ENCODE measurements at places on chromosomes 1 and 21.

DNA sequence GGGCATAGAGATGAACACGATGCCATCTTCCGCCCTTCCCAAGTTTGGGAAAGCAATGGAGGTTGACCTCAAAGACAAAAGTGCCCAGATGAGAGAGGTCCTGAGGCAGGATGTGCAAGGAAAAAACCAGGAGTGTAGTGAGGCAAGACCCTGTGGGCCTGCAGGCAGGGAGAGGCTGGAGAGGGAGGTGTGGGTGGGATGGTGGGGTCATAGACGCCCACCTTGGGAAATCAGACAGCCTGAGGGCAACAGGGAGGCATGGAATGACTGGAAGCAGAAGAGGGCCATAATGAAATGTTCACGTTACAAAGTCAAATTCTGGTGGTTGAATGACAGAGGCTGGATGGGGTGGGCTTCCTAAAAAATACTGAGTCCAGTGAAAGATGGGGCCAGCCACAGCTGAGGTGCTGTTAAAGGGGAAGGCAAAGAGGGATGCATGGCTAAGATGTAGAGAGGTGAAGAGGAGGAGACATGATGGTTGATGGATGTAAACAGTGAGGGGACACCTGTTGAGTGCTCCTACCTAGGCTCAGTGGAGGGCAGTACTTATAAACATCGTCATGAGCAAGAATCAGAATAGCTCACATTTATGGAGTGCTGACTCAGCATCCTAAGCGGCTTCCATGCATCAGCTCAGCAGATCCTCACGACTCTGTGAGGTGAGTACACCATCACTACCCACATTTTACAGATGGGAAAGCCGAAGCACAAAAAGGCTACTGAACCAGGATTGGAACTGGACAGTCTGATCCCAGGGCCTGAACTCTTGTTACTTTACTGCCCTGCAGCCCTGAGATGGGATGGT lies 42.0 kb downstream of the GRIK3 start:
- no peak for DNase-seq

- DNase-seq: no peak
Observed at GRCh38 chr1:206068314-206068713, 15.3 kb downstream of the RHEX start.

GRCh38 chr1:235213752-235214151 lies 52.7 kb upstream of the RBM34 start:
- DNase-seq: no peak

DNA sequence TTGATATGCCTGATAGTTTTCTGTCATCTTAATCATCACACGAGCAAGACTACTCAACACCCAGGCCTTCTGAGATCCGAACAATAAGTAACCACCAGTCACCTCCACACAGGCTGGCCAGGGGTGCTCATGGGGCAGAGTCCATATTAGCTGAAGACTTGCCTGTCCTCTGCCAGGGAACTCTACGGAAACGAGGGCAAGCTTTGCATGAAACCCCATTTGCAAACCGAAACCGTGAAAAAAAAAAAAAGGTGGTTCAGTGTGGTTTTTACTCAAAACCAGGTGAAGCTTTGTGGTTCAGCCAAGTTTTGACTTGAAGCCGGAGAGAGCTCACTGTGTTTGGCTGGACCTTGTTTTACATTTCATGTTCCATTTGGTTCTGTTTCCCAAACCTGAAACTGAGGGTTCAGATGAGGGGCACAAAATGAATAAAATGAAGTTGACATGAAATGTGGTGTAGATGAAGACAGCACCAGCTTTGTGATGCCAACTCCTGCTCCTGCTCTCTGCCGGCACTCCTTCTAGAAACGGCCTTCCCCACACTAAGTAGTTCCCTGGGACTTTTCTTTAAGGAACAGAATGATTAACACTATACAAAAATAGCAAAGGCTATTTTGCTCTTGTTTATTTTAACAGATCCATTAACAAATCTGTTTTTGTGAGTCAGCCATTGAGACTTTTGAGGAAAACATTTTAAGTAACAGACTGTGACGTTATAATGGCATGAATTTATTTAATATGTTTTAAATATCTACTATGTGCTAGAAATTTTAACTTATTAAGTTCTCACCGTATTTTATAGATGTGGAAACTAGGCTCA lies 74.7 kb downstream of the RUNX1 start:
- DNase-seq: no peak

DNA sequence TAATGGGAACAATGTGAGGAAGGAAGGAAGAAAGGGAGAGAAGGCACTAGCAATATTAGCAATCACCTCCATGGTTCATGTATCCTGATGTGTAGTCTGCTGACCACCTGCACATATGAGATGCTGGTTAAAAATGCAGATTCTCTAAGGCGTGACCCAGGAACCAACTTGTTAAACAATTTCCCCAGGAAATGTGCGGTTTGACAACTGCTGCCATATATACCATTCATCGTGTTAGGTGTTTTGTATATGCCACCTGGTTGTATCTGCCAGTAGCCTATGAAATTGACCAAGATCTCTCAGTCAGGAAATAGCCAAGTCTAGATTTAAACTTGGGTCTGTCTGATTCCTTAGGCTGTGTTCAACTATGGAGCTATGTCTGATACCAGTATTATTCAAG lies 4.1 kb downstream of the SEMA4A start:
- no peak for DNase-seq

GRCh38 chr1:47930210-47930840 lies 66.9 kb downstream of the TRABD2B start:
- DNase-seq: no peak

DNA sequence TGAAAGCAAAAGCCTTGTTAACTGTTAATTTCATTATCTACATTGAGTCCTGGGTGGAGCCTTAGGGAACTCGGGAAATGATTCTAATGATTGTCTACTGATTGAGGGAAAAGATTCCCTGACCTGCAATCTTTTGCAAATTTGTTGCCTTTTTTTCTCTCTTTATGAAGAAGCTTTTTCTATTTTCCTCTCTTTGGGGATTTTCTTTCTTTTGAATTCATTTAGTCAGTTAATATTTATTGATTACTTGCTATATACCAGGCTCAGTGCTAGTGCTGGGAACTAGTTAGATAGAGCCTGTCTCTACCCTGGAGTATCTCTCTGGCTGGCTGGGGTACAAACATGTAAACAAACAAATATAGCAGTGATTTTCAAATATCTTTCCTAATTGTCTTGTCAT lies 71.2 kb upstream of the CACYBP start:
- DNase-seq: no peak

DNA sequence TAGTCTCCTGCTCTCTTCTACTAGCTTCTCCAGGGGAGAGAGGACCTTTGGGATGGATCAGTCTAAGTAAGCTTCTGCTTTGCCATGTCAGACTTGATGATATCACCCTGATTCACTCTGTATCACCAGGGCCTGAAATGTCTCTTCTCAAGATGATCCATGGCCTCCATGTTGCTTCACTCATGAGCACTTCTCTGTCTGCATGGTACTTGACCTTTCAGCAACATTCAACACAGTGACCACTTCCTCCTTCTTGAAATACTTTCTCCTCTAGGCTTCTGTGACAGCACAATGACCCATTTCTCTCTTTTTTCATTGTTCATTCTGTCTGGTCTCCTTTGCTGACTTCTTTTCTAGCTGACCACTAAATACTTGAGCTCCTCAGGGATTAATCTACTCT lies 35.3 kb upstream of the NGF start:
- no peak for DNase-seq

GRCh38 chr1:64396817-64397216 lies 73.1 kb upstream of the CACHD1 start:
- DNase-seq: no peak

GRCh38 chr1:69967245-69967766 lies 238.1 kb downstream of the LRRC40 start:
- DNase-seq: no peak

DNA sequence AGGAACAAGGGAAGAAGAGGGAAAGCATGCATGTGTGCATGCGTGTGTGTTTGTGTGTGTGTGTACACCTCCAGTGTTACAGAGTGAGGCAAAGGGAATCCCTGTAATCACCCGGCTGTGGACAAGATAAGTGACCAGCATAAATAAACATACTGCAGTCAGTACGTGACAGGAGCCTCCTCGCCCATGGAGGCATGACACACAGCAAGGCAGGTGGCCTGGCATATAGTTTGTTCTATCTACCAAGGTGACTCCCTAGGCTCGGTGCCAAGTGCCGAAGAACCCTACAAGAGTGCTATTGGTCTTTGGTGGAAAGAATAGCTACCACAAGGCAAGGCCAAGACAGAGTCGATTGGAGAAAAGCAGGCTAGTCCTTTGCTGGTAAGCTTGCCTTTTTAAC lies 31.7 kb upstream of the HEATR1 start:
- DNase-seq: no peak

DNA sequence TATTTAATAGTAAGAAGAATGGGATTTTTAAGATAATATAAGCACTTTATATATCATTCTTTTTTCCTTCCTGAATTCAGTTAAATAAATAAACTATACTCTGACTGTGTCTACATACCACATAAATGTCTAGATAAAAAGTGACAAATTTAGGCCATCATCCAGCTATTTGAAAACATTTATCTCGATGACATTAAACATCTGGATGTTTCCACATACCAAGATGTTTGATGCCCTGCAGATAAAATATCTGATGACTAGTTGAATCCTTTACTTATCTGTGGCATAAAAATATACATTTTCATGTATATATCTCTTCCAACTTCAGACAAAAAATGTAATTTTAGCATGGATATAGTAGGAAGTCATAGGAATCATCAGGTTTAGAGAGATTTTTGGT lies 348.3 kb downstream of the DPYD start:
- no peak for DNase-seq

GRCh38 chr1:32172621-32173245 lies 6.7 kb upstream of the TXLNA start:
- no peak for DNase-seq

DNA sequence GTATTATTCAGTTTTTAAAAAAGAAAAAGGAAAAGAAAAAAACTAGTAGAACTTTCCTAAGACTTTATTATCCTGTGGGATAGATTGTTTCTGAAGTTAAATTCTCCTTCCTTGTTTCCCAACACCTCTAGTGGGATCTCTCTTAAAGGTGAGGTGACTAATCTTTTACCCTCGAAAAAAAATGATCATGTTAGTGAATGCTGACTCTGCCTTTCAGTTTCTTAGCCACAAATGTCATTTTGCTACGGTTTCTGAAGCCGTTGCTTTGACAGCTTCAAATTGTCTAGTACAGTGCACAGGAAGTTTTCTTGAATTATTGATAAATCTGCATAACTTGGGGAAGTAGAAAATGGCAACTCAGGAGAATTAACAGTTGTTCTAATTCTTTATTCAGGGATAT lies 13.0 kb upstream of the NEK7 start:
- DNase-seq: no peak

DNA sequence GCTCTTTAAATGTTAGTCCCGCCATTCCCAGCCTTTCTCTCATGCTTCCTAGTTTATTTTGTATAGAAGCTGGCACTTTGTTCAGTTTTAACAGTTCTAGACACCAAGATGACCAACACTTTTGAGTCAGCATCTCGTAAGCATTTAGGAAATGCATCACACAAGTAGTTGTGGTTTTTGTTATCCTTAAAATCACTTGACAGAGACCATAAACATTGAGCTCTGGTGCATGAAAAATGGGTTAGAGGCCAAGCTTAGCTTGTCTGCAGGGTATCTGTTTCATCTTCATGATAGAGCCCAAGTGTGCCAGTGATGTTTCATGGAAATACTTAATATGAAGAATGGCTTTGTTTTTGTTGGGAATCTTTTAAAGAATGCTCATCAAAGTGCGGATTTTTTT lies 159.7 kb downstream of the DISP1 start:
- DNase-seq: no peak
